GM12864 (cell line): ENCODE measurements at places on chromosomes 4 and X.

DNA sequence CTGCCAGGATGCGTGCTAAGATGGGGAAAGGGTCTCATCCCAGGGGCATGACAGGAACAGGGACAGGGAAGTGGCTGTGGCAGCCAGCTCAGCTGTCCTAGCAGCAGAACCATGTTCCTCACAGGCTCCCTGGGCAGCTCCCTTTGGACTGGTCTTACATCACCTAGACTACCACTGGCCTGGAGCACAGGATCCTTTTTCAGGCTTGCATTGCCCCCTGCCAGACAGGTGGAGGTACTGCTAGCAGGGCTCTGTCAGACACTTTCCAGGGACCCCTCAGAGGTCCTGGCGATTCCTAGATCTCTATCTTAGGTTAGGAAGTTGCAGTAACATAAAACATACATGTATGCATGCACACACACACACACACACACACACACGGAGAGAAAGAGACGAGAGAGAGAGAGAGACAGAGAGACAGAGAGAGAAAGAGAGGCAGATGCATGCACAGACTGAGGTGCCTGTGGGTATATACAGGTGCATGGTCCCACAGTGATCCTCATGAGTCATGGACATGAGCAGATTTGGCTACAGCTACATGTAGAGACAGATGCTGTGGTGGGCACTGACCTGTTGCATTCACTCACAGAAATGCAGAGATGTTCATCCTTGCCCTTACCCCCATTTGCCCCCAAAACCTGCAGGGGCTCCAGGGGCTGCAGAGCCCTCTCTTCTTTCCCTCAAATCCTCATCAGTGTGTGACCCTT lies 63.6 kb downstream of the STARD8 start:
- no peak for DNase-seq

- DNase-seq = no peak
These were observed 11.3 kb downstream of the FRG2 start for GRCh38 chr4:190015538-190016368.

- DNase-seq = peak; percentile 81
These were observed 18.5 kb upstream of the PIM2 start for GRCh38 chrX:48937054-48937907.

- DNase-seq = no peak
These were observed 268.6 kb upstream of the IGFBP7 start for GRCh38 chr4:57378766-57379165.

- DNase-seq = no peak
These were observed 1048.6 kb downstream of the PCDH7 start for GRCh38 chr4:31768756-31769155.

DNA sequence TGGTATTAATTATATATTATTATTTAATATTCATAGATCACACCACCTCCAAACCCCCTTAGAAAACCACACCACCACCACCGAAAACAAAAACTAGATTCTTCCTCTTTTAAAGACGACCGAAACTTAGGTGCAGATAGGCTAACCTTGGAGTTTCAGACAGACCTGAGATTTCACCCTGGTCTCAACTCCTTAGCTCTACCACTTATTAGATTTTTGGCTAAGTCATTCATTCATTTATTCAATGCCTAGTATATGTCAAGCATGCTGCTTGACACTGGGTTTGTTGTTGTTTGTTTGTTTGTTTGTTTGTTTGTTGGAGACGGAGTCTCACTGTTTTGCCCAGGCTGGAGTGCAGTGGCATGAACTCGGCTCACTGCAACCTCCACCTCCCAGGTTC lies 9.5 kb upstream of the BMP2K start:
- DNase-seq = peak; percentile 70

DNA sequence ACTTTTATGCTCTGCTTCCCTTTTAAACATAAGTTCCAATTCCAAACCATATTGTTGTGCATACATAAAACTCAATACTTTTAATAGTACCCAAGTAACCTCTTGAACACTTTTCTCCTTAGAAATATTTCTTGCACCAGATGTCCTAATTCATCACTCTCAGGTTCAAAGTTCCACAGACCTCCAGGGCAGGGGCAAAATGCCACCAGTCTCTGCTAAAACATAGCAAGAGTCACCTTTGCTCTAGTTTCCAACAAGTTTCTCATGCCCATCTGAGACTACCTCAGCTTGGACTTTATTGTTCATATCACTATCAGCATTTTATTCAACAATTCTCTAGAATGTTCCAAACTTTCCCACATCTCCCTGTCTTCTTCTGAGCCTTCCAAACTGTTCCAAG lies 13.7 kb upstream of the ASIC5 start:
- no peak for DNase-seq

- no peak for DNase-seq
These were observed 17.0 kb downstream of the ADD1 start for GRCh38 chr4:2860391-2861348.

- no peak for DNase-seq
These were observed 49.2 kb downstream of the SEL1L3 start for GRCh38 chr4:25813448-25814106.

- no peak for DNase-seq
These were observed 350.4 kb downstream of the SPRY1 start for GRCh38 chr4:123747016-123747415.
